Transverse colon (tissue), 4 donors: ENCODE measurements at places on chromosomes 2 and 18. TPM values are rescaled to one million over a fixed set of nuclear protein-coding genes. Genes with fewer than 3 reads are reported as not detected.

GRCh38 chr2:146804288-146804687 is 1040.5 kb upstream of the ACVR2A start:
- no peaks in the 10 kb centered on the region for H3K36me3 ChIP-seq
- no peak overlapping the region for H3K27ac ChIP-seq
- no peak overlapping the region for H3K4me3 ChIP-seq
- H3K4me1 ChIP-seq = no peaks in the 10 kb centered on the region
- no peak for DNase-seq

DNA sequence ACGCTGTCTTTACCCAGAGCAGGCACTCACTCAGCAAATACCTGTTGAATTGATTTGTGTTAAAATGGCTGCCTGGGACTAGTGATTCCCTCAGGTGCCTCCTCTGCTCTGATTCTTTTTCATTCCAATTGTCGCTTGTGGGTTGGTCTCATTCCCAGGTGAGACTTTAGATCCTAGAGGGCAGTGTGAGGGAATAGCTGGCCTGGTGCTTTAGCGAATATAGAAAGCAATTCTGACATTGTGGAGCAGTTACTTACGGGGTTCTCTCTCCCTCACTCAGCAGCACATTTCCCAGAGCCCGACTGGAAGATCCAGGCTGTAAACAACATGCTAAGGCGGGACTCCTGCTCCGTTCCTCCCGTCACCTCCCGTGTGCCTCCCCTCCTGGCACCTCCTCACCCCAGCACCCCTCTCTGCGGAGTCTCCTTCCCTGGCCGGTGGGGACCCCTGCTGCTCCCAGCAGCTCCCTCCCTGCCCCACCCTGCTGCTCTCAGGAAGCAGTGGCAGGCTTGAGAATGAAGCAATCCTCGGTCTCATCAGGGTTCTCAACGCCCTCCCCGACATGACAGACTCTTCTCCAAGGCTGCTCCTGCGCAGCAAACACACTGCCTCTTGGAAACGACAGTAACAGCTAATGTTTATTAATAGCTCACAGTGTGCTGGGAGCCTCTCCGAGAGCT is 26.9 kb downstream of the CELF4 start:
- H3K4me3 ChIP-seq = no peak overlapping the region
- H3K27me3 ChIP-seq = peaks cover 30% of the 10 kb centered on the region
- H3K4me1 ChIP-seq = no peaks in the 10 kb centered on the region

GRCh38 chr2:29281086-29281915 is 166.1 kb downstream of the CLIP4 start:
- H3K27me3 ChIP-seq = no peaks in the 10 kb centered on the region
- no peaks in the 10 kb centered on the region for H3K36me3 ChIP-seq
- no peak overlapping the region for H3K4me3 ChIP-seq
- H3K4me1 ChIP-seq = no peaks in the 10 kb centered on the region

DNA sequence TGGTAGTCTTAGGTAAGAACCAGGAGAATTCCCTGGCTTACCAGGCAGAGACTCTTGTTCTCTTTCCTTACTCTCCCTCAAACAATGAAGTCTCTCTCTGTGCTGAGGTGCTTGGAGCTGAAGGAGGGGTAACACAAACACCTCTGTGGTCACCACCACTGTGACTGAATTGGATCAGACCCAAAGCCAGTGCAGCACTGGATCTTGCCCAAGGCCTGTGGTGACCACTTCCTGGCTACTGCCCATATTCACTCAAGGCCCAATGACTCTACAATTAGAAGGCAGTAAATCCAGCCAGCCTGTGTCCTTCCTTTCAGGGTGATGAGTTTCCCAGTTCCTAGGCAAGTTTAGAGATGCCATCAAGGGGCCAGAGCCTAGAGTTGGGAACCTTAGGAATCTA is 706.8 kb downstream of the SLC4A3 start:
- H3K4me3 ChIP-seq = no peak overlapping the region
- no peaks in the 10 kb centered on the region for H3K4me1 ChIP-seq
- H3K27me3 ChIP-seq = no peaks in the 10 kb centered on the region
- H3K27ac ChIP-seq = no peak overlapping the region
- DNase-seq = no peak
- H3K36me3 ChIP-seq = no peaks in the 10 kb centered on the region

ITGA4 gene
- 4.4 TPM for total RNA-seq

- no peaks in the 10 kb centered on the region for H3K27me3 ChIP-seq
- DNase-seq = no peak
- H3K4me3 ChIP-seq = no peak overlapping the region
- H3K27ac ChIP-seq = peak overlapping the region; percentile 96
- no peaks in the 10 kb centered on the region for H3K36me3 ChIP-seq
These were observed 1.7 kb upstream of the PRKD3 start for GRCh38 chr2:37326285-37326684.

CNPPD1 gene
- total RNA-seq = 50.4 TPM

DNA sequence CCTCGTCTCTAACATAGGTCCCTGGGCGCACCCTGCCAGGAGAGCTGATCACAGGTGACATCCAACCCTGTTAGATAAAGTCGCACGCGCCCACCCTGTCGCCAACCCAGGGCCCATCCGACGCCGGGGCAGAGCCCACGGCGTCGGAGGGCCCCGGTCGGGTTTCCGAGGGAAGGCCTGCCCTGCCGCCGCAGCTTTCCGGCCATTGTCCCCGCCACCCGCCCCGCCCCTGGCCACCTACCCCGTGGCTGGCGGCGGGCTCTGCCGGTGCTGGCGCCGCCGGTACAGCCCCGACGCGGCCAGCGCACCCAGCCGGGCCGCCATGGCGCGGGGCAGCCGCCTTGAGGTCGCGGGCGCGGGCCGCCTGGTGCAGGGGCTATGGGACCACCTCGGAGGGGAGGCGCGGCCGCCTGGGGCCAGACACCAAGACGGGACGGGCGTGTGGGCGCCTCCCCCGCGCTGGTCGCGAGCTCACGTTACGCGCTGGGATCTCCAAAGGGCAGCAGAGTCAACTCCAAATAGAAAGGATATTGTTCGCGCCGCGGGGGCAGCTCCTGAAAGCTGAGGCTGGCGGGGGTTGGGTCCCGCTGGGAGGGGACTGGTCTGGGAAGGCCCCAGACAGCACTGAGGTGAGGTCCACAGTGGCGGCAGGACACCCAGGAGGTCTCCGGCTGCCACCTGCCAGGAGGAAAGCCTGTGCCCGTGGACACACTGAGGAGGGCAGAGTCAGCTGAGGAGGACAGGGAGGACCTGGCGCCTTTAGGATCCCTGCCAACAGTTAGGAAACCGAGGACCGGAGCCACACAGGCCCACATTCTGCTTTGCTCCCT is 11.1 kb downstream of the LIMS2 start:
- H3K36me3 ChIP-seq = no peaks in the 10 kb centered on the region
- DNase-seq = peak; percentile 7
- H3K4me1 ChIP-seq = peaks cover 14% of the 10 kb centered on the region
- peak overlapping the region; percentile 54 for H3K27ac ChIP-seq
- peak overlapping the region; percentile 33 for H3K4me3 ChIP-seq

GRCh38 chr2:109237792-109238191 is 108.8 kb downstream of the SH3RF3 start:
- no peak for DNase-seq
- H3K27ac ChIP-seq = no peak overlapping the region
- peaks cover 14% of the 10 kb centered on the region for H3K4me1 ChIP-seq
- H3K27me3 ChIP-seq = no peaks in the 10 kb centered on the region
- H3K36me3 ChIP-seq = no peaks in the 10 kb centered on the region

DNA sequence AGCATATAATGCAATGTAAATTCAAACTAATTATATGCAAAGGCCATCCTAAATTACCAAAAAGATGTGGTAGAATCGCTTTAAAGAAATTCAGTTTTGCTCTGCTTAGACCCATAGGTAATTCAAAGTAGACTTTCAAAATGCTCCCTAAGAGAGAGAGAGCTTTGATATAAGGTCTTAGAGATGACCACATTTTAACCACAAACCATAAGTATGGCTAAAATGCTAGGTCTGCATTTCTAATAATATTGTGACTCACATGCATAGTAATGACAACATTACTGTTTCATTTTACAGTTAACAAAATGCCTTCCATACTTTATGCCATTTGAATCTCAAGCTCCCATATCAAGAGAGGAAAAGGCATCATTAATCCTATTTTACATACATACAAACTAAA is 144.5 kb downstream of the RAD51AP2 start:
- DNase-seq = no peak
- no peak overlapping the region for H3K4me3 ChIP-seq
- no peaks in the 10 kb centered on the region for H3K27me3 ChIP-seq
- H3K27ac ChIP-seq = no peak overlapping the region
- no peaks in the 10 kb centered on the region for H3K36me3 ChIP-seq

FER1L5 gene
- total RNA-seq = not detected
